ENCODE measurements at places on chromosomes 5 and 9. TPM values are rescaled to one million over a fixed set of nuclear protein-coding genes. Genes with fewer than 3 reads are reported as not detected.

MEIKIN gene
- total RNA-seq: not detected

NUTM2G gene
- not detected for total RNA-seq

ACTBL2 gene
- total RNA-seq: not detected

NDFIP1 gene
- total RNA-seq: 115 TPM

PHF24 gene
- total RNA-seq: not detected

PCDHGB7 gene
- 18.5 TPM for total RNA-seq

IL6ST gene
- total RNA-seq: 804 TPM

LCN15 gene
- total RNA-seq: not detected

ZBTB43 gene
- 17.7 TPM for total RNA-seq

DNAH5 gene
- 0.36 TPM for total RNA-seq

OBP2B gene
- total RNA-seq: not detected

SPINK4 gene
- total RNA-seq: not detected

TAF11L2 gene
- not detected for total RNA-seq

LIX1 gene
- total RNA-seq: not detected

CBY3 gene
- not detected for total RNA-seq

OR1J2 gene
- total RNA-seq: 0.29 TPM

ASPN gene
- total RNA-seq: 1.2 TPM

SELENOP gene
- 171 TPM for total RNA-seq

TPPP gene
- not detected for total RNA-seq

C9orf50 gene
- 0.36 TPM for total RNA-seq

OSMR gene
- total RNA-seq: 189 TPM

CDKN2A gene
- 32.1 TPM for total RNA-seq

PLAC8L1 gene
- not detected for total RNA-seq

EIF4E1B gene
- total RNA-seq: not detected

SERF1A gene
- total RNA-seq: 14.1 TPM

ALDH1A1 gene
- 0.36 TPM for total RNA-seq

Measured in osteoblast (primary cell).